ENCODE measurements at places on chromosomes 6 and 20. TPM values are rescaled to one million over a fixed set of nuclear protein-coding genes. Genes with fewer than 3 reads are reported as not detected.

DNA sequence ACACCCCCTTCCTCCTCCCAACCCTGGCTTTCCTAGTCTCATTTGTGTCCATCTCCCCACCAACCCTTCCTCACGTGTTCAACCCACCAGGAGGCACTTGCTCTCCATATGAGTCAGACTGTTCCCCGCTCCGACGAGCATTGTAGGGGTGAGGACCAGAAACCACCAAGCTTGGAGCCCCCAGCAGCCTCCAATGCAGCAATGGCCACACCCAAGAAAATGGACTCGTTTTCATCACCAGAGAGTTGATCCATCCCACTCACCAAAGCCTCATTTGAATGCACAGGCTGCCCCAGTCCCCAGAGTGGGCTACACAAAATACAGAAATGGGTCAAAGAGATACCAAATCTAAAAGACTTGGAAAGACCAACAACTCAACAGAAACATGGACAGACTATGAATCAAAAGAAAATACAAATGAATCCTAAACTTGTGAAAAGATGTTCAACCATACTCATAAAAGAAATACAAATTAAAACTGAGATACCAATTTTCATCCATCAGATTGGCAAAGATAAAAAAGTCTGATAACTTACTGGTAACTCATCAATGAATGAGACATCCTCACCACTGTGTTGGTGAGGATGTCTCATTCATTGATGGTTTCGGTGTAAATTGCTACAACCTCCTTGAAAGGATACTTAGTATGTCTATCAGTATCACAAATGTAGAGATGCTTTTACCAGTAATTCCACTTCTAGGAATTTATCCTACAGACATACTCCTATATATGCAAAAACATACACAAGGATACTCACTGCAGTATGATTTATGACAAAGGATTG is 68.1 kb downstream of the TRERF1 start:
- no peak overlapping the region for H3K27ac ChIP-seq
- no peak overlapping the region for H3K4me3 ChIP-seq
- H3K4me1 ChIP-seq, result peaks cover 5% of the 10 kb centered on the region
- no peaks in the 10 kb centered on the region for H3K27me3 ChIP-seq

GRCh38 chr20:37899105-37900045 is 3.6 kb upstream of the VSTM2L start:
- H3K36me3 ChIP-seq, result no peaks in the 10 kb centered on the region
- H3K4me1 ChIP-seq, result no peaks in the 10 kb centered on the region
- DNase-seq, result no peak
- H3K27ac ChIP-seq, result no peak overlapping the region
- H3K27me3 ChIP-seq, result no peaks in the 10 kb centered on the region
- H3K4me3 ChIP-seq, result no peak overlapping the region

GRCh38 chr6:121847806-121848522 is 412.5 kb downstream of the GJA1 start:
- H3K36me3 ChIP-seq, result no peaks in the 10 kb centered on the region
- no peak for DNase-seq
- H3K27me3 ChIP-seq, result no peaks in the 10 kb centered on the region
- H3K27ac ChIP-seq, result no peak overlapping the region
- H3K4me3 ChIP-seq, result no peak overlapping the region

DNA sequence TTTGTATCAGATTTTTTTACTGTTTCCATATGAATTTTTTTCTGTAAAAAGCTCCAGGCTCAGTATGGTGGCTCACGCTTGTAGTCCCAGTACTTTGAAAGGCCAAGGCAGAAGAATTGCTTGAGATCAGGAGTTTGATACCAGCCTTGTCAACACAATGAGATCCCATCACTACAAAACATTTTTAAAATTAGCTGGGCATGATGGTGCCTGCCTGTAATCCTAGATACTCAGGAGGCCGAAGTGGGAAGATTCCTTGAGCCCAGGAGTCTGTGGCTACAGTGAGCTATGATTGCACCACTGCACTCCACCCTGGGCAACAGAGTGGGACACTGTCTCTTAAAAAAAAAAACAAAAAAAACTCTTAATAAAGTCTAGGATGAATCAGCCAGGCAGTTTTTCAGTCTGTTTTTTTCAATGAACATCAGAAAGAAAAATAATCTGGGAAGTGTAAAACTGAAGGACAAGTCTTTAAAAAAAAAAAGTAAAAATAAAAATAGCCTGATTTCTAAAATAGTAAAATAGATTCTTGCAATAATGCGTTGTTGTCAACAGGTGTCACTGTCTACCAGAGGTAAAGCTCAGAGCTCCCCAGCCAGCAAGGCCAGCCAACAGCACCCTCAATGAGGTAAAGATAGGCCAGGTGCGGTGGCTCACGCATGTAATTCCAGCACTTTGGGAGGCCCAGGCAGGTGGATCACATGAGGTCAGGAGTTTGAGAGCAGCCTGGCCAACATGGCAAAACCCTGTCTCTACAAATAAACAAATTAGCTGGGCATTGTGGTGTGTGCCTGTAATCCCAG is 9.3 kb upstream of the ATG5 start:
- no peak overlapping the region for H3K27ac ChIP-seq
- no peak overlapping the region for H3K4me3 ChIP-seq
- DNase-seq, result peak; percentile 64
- peaks cover 4% of the 10 kb centered on the region for H3K4me1 ChIP-seq

DNA sequence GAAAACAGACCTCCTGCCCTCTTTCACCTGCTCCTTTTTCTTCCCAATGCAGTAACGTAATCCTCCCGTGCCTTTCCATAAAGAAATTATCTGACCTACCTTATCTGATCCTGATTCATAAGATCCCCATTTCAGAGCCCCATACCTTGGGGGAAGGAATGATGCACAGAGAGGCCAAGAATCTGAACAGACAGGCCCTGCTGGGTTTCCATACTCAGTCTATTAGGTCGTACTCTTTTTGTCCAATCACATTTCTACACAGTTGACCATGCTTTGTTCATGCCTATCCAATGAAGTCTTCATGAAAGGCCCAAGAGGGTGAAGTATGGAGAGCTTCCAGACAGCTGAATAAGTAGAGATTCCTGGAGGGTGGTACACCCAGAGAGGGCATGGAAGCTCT is 25.3 kb downstream of the SRPK1 start:
- H3K4me1 ChIP-seq, result peaks cover 12% of the 10 kb centered on the region
- H3K27me3 ChIP-seq, result no peaks in the 10 kb centered on the region
- peaks cover 20% of the 10 kb centered on the region for H3K36me3 ChIP-seq
- no peak overlapping the region for H3K27ac ChIP-seq
- peak; percentile 56 for DNase-seq

GRCh38 chr6:18742406-18742805 is 355.3 kb downstream of the RNF144B start:
- H3K4me1 ChIP-seq, result peaks cover 18% of the 10 kb centered on the region
- DNase-seq, result peak; percentile 70
- H3K4me3 ChIP-seq, result no peak overlapping the region

The TFAP2D gene
- total RNA-seq, result not detected

DNA sequence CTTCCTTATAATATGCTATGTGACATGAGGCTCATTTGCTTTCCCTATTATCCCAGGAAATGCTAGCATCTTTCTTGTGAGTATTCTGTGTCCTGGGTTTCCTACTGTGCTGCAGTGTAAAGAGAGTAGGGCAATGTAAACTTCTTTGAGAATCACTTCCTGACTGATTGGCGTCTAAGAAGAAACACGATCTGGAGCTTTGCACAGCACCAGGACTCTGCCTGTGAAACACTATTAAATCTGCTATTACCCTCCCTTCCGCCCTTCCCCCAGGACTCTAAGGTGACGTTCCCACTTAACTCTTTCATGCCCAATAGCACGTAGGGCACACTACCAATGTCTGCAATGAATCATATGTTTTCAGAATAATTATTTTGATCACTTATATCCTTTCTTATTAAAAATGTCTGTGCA is 607.3 kb upstream of the CITED2 start:
- H3K4me1 ChIP-seq, result peaks cover 53% of the 10 kb centered on the region
- peak overlapping the region; percentile 75 for H3K27ac ChIP-seq
- peak; percentile 74 for DNase-seq
- H3K4me3 ChIP-seq, result peak overlapping the region; percentile 33
- no peaks in the 10 kb centered on the region for H3K36me3 ChIP-seq

DNA sequence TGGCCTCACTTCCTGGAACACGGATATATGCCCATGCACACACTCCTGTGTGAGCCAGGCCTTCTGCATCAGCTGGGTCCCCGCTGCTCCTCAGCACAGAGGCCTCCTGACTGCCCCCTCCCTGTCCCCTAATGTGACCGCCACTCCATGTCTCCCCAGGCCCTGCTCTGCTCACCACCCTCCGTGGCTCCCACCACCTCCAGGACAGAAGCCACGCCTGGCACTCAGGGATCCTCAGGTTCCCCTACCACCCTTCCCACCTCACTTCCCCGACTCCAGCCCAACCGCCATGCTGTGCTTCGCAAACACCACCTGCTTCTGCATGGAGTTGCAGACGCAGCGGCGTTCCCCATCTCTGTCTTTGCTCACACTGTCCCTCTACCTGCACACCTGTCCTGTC is 4.3 kb upstream of the SRC start:
- no peaks in the 10 kb centered on the region for H3K36me3 ChIP-seq
- H3K4me1 ChIP-seq, result peaks cover 27% of the 10 kb centered on the region
- no peak overlapping the region for H3K27ac ChIP-seq
- H3K27me3 ChIP-seq, result no peaks in the 10 kb centered on the region

DNA sequence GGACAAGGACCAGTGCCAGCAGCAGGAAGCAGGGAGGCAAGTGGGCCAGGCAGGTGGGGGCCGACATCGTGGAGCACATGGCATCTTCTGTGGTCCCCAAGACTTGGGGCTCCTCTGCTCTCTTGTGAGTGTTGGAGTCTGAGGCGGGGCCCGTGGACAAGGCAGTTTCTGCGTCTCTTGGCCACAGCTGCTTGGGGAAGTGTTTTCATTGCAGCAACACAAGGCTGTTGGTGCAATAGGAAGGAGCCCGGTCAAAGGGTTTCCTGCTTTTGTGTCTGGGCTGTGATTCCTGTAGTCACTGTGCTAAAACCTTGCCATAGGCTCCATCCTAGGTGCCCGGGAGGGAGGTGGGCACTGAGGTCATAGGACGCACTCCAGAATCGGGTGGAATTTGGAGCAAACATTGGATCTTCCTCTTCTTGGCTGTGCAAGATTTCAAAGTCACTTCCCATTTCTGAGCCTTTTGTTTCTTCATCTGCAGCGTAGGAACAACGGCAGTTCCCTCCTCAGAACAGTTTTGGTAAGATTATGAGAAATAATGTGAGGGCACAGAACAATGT is at the start of gene SIRPB2:
Gene SIRPB2 (minus strand): TSS at position 140 of the 560 bp plus-strand sequence. CDS start 61 bp downstream, at position 79.
- peak within 1 kb of the TSS; percentile 45 for H3K27ac ChIP-seq
- H3K36me3 ChIP-seq, result no peaks in the 10 kb centered on the region
- peaks cover 33% of the 10 kb centered on the region for H3K4me1 ChIP-seq

Data from PC-3 (cell line).